ENCODE measurements at places on chromosomes 6 and 20.

- DNase-seq: no peak
These were observed 1.8 kb downstream of the MOCS1 start for GRCh38 chr6:39932386-39932910.

- DNase-seq: no peak
These were observed 1.5 kb downstream of the RBM38 start for GRCh38 chr20:57392512-57393271.

GRCh38 chr6:140940251-140940925 is 1192.3 kb upstream of the GJE1 start:
- no peak for DNase-seq

GRCh38 chr6:215335-216034 is 76.8 kb upstream of the DUSP22 start:
- no peak for DNase-seq

DNA sequence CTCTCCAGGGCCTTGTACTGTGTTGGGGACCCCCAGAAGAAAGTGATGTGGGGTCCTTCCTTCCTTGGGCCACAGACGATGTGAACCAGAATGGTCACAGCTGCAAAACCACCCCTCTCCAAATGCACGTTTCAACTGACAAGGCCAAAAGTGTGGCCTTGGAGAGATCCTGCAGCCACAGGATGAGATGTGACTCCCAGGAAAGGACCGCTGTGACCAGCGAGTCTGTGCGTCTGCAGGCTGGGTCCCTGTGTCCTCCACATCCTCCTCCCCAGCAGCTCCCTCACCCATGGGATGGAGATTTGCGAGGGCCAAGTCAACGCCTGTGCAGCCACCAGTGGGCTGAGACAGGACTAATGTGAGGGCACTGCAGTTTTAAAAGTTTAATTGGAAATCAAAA is 247.0 kb downstream of the ERMARD start:
- no peak for DNase-seq

GRCh38 chr6:41372832-41373626 is 37.6 kb downstream of the NCR2 start:
- no peak for DNase-seq

- DNase-seq: no peak
These were observed 40.6 kb upstream of the TGM6 start for GRCh38 chr20:2340136-2340535.

GRCh38 chr20:15375836-15376235 is 1038.4 kb upstream of the FLRT3 start:
- no peak for DNase-seq

DNA sequence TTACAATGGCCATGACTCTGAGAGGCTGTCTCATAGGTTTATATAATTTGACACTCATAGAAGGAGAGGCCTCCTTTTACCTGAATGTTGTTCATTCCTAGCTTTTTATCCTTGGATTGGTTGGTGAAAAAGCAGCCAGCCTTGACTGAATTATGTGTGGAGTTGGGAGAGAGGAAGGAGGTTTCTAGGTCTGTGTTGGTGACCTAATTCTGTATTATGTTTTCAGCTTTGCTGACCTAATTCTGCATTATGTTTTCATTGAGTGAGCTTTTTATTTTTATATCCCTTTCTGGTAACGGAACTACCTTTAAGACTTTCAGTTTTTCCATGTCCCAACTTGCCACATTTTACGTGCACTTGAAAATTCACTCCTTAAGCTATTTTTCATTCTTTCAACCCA is 59.1 kb upstream of the RNF144B start:
- no peak for DNase-seq

- no peak for DNase-seq
These were observed 572.6 kb upstream of the SYNCRIP start for GRCh38 chr6:86215323-86215722.

GRCh38 chr6:144590532-144590931 is 305.4 kb downstream of the UTRN start:
- DNase-seq: no peak

GRCh38 chr6:36815962-36816735 is 23.1 kb downstream of the CPNE5 start:
- DNase-seq: no peak

GRCh38 chr20:61105395-61105794 is 146.7 kb upstream of the CDH4 start:
- no peak for DNase-seq
